Subcutaneous preadipocyte (primary cell): ENCODE measurements at places on chromosomes 6 and 20. TPM values are rescaled to one million over a fixed set of nuclear protein-coding genes. Genes with fewer than 3 reads are reported as not detected.

The LATS1 gene
- total RNA-seq = 18.4 and 21.7 TPM in 2 replicates

The MUCL3 gene
- total RNA-seq = not detected in 2 replicates

The RBPJL gene
- not detected in 2 replicates for total RNA-seq

The POM121L2 gene
- not detected in 2 replicates for total RNA-seq

The C20orf141 gene
- 0.37 TPM in 1 of 2 replicates, not detected in the other for total RNA-seq

The PREP gene
- total RNA-seq = 17.3 and 18.4 TPM in 2 replicates

The MYCT1 gene
- total RNA-seq = not detected in 2 replicates

The PLEKHG1 gene
- total RNA-seq = 0.37 and 0.59 TPM in 2 replicates
